Stomach (tissue), 19 donors: ENCODE measurements at places on chromosomes 12 and 14. TPM values are rescaled to one million over a fixed set of nuclear protein-coding genes. Genes with fewer than 3 reads are reported as not detected.

GRCh38 chr12:100675432-100675831, 101.9 kb downstream of the GAS2L3 start:
- no peak overlapping the region for H3K27ac ChIP-seq
- H3K4me3 ChIP-seq = no peak overlapping the region
- H3K36me3 ChIP-seq = no peaks in the 10 kb centered on the region
- no peaks in the 10 kb centered on the region for H3K4me1 ChIP-seq

- H3K4me3 ChIP-seq = no peak overlapping the region
- no peak for DNase-seq
- no peak overlapping the region for H3K27ac ChIP-seq
- no peaks in the 10 kb centered on the region for H3K27me3 ChIP-seq
- no peaks in the 10 kb centered on the region for H3K36me3 ChIP-seq
Measured at GRCh38 chr14:31476131-31476866, 11.5 kb downstream of the GPR33 start.

The IFNG gene
- not detected for total RNA-seq

GRCh38 chr14:58812050-58812910, 174.5 kb downstream of the DACT1 start:
- peaks cover 6% of the 10 kb centered on the region for H3K4me1 ChIP-seq
- H3K4me3 ChIP-seq = no peak overlapping the region
- no peak overlapping the region for H3K27ac ChIP-seq
- no peak for DNase-seq

DNA sequence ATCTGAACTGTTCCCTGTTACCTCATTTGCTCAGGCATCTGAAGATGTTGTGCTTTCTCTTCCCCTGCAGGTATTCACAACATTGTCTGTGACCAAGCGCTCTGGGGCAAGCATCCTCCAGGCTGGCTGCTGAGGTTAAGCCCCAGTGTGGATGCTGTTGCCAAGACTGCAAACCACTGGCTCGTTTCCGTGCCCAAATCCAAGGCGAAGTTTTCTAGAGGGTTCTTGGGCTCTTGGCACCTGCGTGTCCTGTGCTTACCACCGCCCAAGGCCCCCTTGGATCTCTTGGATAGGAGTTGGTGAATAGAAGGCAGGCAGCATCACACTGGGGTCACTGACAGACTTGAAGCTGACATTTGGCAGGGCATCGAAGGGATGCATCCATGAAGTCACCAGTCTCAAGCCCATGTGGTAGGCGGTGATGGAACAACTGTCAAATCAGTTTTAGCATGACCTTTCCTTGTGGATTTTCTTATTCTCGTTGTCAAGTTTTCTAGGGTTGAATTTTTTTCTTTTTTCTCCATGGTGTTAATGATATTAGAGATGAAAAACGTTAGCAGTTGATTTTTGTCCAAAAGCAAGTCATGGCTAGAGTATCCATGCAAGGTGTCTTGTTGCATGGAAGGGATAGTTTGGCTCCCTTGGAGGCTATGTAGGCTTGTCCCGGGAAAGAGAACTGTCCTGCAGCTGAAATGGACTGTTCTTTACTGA, 44.9 kb downstream of the EID3 start:
- DNase-seq = no peak
- no peak overlapping the region for H3K4me3 ChIP-seq
- H3K4me1 ChIP-seq = no peaks in the 10 kb centered on the region

- no peak overlapping the region for H3K4me3 ChIP-seq
- no peaks in the 10 kb centered on the region for H3K4me1 ChIP-seq
- H3K27me3 ChIP-seq = no peaks in the 10 kb centered on the region
- DNase-seq = peak; percentile 9
Measured at GRCh38 chr12:39723831-39724230, 104.2 kb upstream of the ABCD2 start.

DNA sequence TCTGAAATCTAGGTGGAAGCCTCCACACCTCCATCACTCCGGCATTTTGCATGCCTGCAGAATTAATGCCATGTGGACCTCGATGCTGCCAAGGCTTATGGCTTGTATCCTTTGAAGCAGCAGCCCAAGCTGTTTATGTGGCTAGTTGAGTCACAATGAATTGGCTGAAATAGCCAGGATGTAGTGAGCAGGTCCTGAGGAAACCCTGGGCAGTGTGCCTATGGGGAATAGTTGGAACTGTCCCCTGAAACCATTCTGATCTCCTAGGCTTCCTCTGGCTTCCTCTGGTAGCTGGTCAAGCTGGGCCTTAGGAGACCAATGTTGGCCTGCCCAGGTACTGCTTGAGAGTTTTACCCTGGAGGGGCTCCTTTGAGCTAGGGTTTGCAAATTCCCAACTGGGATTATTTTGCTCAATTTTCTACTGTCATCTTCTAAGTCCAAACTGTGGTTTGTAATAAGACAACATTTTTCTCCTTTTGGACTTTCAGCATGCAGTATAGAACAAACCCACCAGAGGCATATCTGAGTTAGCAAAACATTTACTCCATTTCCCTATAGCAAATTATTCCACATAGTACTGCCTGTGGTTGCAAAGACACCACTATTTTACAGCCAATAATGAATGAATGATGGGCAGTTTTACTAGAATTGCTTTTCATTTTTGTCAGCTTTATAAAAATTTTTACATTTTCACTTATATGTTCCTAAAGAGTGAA, 85.1 kb upstream of the AMIGO2 start:
- no peak for DNase-seq
- no peaks in the 10 kb centered on the region for H3K27me3 ChIP-seq
- no peaks in the 10 kb centered on the region for H3K36me3 ChIP-seq
- no peak overlapping the region for H3K27ac ChIP-seq
- no peaks in the 10 kb centered on the region for H3K4me1 ChIP-seq

The PGF gene
- 13.3 TPM for total RNA-seq

The KIF5A gene
- total RNA-seq = 1.4 TPM
